GM12864 (cell line): ENCODE measurements at places on chromosomes 3 and 15.

- DNase-seq: no peak
These were observed 17.0 kb downstream of the RPLP1 start for GRCh38 chr15:69469467-69470201.

- no peak for DNase-seq
These were observed 938.4 kb downstream of the MCTP2 start for GRCh38 chr15:95169541-95170459.

- DNase-seq: no peak
These were observed 50.7 kb upstream of the FOXB1 start for GRCh38 chr15:59953392-59953883.

GRCh38 chr3:128488991-128489673 lies 3.9 kb downstream of the GATA2 start:
- no peak for DNase-seq

- no peak for DNase-seq
These were observed 16.1 kb upstream of the SEMA4B start for GRCh38 chr15:90184786-90185704.

GRCh38 chr15:71082803-71083202 lies 32.5 kb upstream of the THSD4 start:
- no peak for DNase-seq

- DNase-seq: no peak
These were observed 4.6 kb upstream of the KCTD6 start for GRCh38 chr3:58487140-58487886.

- DNase-seq: no peak
These were observed 236.1 kb downstream of the RORA start for GRCh38 chr15:60993008-60993407.

- no peak for DNase-seq
These were observed 326.7 kb upstream of the TBL1XR1 start for GRCh38 chr3:177523872-177524438.

DNA sequence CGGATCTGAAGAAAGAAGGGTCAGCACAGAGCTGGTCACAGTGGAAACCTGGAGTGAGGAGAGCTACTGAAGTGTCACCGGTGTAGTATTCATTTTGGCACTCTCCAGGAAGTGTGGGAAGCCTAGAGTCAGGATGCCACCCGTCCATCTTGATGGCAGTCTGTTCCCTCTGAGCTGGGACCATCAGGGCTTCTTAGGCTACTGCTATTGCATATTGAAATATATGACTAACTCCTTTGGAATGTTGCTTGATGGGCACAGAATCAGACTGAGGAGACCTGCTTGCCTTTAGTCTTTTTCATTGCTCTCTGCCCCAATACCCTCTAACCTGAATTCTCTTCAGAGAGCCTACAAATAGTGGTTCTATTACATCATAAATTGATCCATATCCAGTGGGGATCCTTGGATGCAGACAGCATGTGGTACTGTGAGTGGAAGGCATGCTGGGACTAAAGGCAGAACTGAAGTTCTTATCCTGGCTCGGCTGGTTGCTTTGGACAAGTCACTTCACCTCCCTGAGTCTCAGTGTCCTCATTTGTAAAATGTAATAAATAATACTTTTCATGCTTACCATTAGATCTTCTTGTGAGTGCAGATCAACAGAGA lies 143.5 kb downstream of the PDE8A start:
- no peak for DNase-seq

DNA sequence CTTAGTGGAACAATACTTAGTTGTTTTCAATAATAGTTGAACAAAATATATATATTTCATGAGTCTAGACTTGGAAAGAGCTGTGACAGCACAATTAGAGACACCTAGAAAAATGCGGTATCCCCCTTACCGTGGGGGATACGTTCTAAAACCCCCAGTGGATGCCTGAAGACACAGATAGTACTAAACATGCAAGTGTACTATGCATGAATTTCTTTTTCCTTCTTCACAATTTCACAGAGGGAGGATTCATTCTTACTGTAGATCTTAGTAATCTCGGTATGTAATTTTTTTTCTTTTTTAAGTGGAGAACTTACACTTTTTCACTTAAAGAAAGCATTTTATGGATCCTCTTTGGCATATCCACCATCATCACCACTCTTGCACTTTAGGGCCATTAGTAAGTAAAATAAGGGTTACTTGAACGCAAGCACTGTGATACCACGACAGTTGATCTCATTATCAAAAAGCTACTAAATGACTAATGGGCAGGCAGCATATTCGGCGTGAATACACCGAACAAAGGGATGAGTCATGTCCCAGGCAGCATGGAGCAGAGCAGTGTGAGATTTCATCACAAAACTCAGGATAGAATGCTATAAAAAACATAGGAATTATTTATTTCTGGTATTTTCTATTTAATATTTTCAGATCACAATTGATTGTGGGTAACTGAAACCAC lies 72.3 kb upstream of the ZNF280D start:
- no peak for DNase-seq

DNA sequence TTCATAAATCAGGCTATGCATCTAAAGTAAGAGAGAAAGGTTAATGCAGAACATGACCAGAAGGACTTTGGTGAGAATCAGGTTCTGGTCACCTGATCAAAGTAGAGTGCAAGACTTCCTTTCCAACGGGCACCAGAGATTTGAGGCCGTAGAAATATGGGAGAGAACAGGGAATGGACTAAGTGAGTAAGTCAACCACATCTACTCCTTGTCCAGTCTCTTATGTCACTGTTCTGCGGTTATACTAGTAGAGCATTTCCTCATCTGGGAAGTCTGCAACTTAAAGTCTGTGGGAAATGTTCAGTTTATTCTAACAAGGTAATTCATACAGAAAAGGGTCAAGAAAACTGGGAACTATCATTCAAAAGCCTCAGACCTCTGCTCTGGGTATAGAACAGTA lies 232.8 kb downstream of the CPNE4 start:
- no peak for DNase-seq

- DNase-seq: no peak
These were observed 46.7 kb downstream of the NIPA2 start for GRCh38 chr15:22885120-22885519.
